ENCODE measurements at places on chromosomes 4 and X.
A peak's percentile ranks its signal among the peaks of the same experiment; 100 is the strongest.

- no peak for DNase-seq
These were observed 11.4 kb downstream of the INTS6L start for GRCh38 chrX:135531813-135532212.

DNA sequence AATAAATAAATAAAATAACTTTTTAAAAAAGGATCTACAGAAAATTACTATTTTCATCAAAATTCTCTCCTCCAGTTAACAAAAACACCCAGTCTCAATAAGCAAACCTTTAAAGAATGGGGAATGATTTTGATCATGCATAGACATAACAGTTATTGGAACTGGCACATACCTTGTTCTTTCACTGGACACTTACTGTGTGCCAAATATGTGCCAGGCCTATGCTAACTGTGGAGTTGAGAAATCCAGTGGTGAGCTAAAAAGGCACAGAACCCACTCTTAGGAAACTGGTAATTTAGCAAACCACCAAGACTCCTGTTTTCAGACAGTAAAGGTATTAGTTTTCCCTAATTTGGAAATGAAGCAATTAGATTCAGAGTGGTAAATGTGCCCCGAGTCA lies 39.1 kb downstream of the CLOCK start:
- no peak for DNase-seq

GRCh38 chr4:113383111-113383785 lies 333.8 kb downstream of the ANK2 start:
- DNase-seq = no peak

DNA sequence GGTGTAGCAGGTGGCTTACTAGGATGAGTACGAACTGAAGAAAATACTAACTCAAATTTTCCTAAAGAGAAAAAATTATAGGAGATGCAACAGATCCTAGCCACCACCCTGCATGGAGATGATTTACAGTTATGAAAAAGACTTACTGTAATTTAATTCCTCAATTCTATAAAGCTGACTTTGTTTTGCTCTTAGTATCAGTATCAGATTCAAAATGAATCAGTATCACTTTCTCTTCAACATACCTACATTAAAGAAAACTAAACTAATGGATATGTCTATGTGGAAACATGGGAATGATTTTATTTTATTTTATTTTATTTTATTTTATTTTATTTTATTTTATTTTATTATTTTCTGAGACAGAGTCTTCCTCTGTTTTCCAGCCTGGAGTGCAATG lies 525.8 kb downstream of the NLGN4X start:
- no peak for DNase-seq

- DNase-seq = no peak
These were observed 67.5 kb downstream of the FBXL5 start for GRCh38 chr4:15587649-15588048.

DNA sequence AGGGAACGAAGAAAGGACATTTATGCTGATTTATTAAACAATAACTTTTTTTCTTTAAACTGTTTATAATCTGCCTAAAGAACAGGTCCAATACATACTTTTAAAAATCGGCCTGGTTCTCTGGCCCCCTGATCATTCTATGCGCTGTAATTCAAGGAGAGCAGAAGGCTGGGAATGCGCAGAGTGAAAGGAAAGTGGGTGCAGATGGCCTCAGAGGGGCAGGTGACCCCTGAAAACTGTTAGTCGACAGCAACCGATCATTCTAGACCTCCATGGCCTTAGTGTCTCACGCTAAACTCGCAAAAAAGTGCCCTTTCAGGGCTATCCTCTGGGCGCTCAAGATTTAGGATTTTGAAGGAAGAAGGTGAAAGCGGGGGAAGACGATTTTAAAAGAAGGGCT lies 2.2 kb downstream of the PDE5A start:
- DNase-seq = no peak

DNA sequence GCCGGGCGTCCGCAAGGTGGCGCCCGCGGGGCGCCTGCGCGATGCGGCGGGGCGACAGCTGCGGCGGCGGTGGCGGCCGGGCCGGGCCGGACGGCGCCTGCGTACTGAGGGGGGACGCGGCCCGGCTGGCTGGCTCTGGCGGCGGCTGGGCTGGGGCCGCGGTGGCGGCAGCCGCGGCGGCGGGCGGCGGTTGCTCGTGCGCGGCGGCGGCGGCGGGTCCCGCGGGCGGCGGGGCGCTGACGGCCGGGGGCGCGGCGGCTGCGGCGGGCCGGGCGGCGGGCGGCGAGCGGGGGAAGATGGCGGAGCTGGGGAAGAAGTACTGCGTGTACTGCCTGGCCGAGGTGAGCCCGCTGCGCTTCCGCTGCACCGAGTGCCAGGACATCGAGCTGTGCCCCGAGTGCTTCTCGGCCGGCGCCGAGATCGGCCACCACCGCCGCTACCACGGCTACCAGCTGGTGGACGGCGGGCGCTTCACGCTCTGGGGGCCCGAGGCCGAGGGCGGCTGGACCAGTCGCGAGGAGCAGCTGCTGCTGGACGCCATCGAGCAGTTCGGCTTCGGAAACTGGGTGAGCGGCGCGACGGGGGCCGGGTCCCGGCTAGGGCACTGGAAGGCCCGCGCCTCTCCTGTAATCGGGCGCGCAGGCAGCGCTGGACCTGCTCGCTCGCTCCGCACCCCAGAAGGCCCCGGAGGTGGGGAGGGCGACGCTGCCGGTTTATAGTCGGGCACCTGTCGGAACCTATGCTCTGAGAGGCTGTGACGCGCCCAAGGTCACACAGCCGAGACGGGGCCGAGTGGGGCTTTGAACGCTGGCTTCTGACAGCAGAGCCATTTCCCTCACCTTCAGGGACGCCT lies at the start of gene TADA2B:
TSS of gene TADA2B (plus strand) at position 89 of the 853 bp plus-strand sequence. CDS start at position 297, 208 bp downstream.
- DNase-seq = peak; percentile 51

GRCh38 chr4:154953691-154954090 lies 172.6 kb downstream of the RBM46 start:
- DNase-seq = no peak

DNA sequence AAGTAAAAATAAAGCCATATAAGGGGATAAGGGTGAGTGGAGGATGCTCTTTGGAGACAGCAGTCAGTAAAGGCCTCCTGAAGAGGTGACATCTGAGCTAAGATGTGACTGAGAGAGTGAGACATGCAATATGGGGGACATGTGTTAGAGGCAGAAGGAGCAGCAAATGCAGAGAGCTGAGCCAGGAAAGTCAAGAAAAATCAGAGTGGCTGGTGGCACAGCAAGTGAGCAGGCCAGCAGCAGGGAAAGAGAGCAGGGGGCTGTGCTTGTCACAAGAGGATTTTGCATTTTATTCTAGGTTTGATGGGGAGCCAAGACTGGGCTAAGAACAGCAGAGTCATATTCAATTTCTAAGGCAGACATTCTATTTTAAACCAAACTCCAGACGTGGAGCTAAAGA lies 394.5 kb downstream of the KCNIP4 start:
- no peak for DNase-seq

GRCh38 chr4:156660465-156660864 lies 311.1 kb downstream of the PDGFC start:
- DNase-seq = no peak

- no peak for DNase-seq
These were observed 1.5 kb downstream of the ZNF182 start for GRCh38 chrX:48002319-48002718.

DNA sequence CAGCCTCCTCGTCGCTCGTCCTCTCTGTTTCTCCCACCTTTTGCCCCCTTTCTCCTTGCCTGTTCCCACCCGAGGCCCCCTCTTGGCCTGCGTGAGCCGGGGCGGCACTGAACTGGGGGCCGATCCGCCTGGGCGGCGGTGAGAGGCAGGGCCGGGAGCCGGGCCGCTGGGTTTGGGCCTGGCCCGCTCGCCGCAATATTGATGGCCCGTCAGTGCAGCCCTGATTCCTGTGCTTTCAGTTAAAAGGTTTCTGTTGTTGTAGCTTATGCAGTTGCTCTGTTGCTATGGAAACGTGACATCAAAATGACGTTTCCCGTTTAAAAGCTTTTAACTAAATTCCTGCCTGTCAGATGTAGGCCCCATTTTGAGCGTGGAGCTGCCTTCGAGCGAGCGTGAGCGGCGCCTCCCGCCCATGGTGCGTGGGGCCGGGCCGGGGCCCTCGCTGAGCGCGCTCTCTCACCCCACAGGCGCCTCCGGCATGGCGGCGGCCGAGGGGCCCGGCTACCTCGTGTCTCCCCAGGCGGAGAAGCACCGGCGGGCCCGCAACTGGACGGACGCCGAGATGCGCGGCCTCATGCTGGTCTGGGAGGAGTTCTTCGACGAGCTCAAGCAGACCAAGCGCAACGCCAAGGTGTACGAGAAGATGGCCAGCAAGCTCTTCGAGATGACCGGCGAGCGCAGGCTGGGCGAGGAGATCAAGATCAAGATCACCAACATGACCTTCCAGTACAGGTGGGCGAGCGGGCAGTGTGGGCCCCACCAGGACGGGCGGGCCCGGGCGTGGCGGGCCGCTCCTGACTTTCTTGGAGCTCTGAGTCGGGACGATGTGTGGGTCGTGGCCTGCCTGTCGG lies at the start of gene MSANTD1:
TSS of gene MSANTD1 (plus strand) at position 349 of the 851 bp plus-strand sequence. CDS start at position 413, 64 bp downstream.
- no peak for DNase-seq

- peak; percentile 81 for DNase-seq
These were observed 21.8 kb upstream of the CSF2RA start for GRCh38 chrX:1246816-1247215.

DNA sequence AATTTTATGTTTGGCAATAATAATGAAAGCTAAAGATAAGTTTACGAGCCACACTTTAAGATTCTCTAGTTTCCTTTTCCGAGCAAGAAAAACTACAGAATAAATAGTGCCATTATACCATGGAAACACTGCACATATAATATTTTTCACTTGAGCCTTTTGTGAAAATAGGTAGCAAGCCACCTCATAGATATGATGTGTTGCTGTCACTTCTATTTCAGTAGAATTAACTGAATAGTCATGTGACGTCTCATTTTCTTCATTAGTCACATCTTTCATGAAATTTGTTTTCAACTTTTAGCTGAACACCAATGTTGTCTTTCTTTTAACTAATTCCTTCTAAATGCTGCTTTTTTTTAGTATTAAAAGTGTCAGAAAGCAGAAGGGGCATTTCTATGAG lies 574.3 kb downstream of the INPP4B start:
- DNase-seq = no peak

- no peak for DNase-seq
These were observed 339 bp downstream of the TBC1D9 start for GRCh38 chr4:140755774-140756318.

- peak; percentile 37 for DNase-seq
These were observed 38.5 kb upstream of the FGFBP2 start for GRCh38 chr4:16001484-16001858.

GRCh38 chr4:111283066-111283677 lies 660.3 kb upstream of the PITX2 start:
- DNase-seq = no peak

DNA sequence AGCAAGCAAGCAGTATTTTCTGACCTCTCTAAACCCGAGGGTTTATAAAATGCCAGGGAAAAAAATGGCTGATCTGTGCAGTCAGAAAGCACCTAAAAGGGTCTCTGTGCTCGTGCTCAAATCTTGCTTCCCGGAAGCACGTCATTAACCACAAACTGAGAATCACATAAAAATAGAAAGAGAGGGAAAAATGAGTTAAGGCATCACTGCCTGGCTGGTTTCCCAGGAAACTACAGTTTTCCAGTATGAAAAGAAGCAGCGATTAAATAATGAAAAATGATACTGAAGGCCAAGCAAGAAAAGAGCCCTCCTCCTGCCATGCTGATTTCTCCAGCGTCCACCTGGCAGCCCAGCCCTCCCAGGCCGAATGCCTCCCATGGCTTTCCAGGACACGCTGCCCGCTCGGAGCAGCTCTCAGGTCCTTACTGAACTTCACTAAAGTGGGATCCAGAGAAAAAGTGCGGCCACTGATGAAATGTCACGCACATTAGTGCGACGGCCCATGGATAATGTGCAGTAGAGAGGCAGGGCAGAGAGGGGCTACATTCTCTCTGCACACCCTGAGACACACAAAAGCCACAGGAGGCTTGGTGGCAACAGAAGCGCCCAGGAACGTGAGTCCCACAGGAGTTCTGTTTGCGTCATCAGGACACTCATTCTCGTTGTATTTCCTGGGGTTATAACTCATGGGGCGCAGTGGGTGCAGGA lies 80.4 kb downstream of the WFS1 start:
- DNase-seq = no peak

- DNase-seq = no peak
These were observed 521.6 kb downstream of the CCSER1 start for GRCh38 chr4:90648791-90649190.

DNA sequence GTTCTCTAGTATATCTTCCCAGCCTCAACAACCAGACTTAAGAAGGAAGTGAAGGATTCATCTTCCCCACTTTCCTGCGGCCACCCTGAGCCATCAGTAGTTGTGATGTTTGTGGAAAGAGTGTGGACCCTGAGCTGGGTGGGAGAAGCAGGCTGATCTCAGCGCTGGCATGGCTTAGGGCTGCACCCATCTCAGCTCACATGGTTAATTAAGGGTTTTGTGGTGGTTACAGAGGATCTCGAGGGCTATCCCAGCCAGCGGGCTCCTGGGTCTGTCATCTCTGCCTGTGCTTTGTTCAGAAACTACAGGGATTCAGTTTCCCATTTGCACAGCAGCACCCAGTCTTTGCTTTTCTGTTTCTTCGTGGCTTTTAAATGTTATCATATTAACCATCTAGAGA lies 163.4 kb downstream of the PTTG2 start:
- no peak for DNase-seq

DNA sequence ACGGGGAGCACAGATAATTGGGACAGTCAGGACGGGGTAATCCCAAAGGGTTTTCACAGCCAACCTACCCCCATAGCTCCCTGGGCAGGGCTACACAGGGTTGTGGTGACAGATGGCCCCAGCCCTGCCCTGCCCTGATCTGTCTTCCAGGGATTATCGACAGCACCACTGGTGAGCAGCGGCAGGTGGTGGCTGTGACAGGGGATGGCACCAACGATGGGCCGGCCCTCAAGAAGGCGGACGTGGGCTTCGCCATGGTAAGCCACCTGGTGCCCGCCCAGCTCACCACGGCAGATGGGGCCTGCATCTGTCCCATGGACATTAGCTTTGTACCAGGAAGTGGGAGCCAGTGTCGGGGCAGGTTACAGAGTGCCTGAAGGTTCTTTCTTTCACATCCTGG lies 39.3 kb downstream of the ATP2B3 start:
- no peak for DNase-seq

DNA sequence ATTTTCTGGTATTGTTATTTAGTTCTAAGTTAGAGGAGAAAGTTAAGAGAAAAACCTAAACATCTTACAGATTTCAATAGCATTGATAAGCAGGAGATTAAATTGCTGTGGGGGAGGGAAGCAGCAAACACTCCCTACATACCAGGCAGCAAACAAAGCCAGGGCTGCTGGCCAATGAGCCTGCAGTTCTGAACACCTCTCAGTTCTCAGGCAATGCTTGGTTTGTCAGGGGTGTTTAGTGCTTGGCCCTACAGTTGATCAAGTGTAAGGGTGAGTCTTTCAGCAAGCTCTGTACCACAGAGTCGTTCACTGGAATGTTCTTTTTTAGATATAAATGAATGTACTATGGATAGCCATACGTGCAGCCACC lies 38.6 kb downstream of the EGFL6 start:
- no peak for DNase-seq

- DNase-seq = no peak
These were observed 86.2 kb downstream of the PPEF1 start for GRCh38 chrX:18793601-18794089.
